ENCODE measurements at places on chromosomes 6 and 20.

GRCh38 chr20:22687676-22688349 is 103.4 kb upstream of the FOXA2 start:
- DNase-seq, result no peak

DNA sequence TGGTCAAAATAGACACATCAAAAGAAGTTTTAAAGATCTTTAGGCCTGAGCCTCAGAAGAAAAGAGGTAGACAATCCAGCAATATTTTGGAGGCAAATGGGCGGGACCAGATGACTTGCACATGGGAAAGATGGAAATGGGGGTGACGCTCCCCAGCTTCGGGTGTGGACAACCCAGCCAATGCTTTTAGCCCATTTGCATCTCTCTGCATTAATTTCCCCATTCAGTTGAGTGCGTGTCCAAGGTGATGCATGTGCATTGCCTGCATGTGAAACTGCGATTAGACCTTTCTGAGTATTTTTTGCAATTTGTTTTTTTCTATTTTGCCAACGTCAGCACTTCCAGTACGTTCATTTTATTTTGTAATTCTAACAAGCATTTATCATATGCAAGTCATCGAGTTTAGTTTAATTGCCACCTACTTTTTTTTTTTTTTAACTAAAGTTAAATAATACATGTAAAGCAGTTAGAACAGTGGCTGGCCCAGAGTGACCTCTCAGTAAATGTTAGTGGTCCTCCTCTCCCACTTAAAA is 24.2 kb downstream of the PDRG1 start:
- no peak for DNase-seq

DNA sequence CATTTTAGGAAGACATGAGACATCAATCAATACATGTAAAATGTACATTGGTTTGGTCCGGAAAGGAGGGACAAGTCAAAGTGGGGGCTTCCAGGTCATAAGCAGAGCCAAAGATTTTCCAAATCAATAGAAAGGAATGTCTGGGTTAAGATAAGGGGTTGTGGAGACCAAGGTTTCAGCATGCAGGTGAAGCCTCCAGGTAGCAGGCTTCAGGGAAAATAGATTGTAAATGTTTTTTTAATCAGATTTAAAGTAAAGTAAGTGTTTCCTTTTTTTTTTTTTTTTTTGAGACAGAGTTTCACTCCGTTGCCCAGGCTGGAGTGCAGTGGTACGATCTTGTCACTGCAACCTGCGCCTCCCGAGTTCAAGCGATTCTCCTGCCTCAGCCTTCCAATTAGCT is 16.8 kb upstream of the SERPINB9 start:
- no peak for DNase-seq

DNA sequence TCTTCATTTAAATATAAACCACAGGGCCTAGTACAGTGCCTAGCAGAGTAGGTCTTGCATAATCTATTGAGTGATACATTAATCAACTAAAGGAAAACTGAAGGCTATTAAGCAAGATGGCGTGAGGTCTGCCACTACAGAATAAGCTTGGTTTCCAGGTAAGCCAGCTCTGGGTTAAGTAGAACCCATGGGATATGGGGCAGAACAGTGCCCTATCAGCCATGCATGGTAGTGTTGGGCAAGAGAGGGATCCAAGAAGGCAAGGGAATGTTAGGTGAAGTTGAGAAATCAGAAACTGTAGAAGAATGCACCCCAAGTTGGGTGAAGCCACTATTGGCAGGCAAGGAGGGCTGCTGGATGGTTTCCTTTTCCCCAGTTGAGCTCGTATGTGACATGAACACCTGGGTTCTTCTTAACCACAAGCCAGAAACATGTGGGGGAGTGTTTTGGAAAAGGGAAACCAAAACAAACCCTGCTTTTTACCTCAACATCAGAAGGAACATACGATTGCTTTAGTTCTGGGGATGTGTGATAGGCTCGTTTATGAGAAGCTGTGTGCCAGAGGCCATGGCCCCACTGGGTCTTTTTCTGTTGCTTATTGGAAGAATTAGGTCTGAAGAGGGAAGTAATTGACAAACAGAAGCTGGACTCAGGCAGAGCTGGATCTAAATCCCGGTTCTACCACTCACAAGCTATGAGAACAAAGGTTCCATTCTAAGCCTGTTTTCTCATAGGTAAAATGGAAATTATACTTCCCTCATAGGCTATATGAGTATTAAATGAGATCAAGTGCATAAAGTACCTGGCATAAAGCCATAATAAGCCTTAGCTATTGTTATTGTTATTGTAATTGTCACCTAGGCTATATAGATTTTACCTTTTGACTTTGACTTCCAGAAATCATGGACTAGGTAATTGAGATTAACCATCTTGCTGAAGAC is 33.5 kb downstream of the NEDD9 start:
- DNase-seq, result no peak

GRCh38 chr6:75735491-75736186 is 13.4 kb upstream of the MYO6 start:
- DNase-seq, result no peak

DNA sequence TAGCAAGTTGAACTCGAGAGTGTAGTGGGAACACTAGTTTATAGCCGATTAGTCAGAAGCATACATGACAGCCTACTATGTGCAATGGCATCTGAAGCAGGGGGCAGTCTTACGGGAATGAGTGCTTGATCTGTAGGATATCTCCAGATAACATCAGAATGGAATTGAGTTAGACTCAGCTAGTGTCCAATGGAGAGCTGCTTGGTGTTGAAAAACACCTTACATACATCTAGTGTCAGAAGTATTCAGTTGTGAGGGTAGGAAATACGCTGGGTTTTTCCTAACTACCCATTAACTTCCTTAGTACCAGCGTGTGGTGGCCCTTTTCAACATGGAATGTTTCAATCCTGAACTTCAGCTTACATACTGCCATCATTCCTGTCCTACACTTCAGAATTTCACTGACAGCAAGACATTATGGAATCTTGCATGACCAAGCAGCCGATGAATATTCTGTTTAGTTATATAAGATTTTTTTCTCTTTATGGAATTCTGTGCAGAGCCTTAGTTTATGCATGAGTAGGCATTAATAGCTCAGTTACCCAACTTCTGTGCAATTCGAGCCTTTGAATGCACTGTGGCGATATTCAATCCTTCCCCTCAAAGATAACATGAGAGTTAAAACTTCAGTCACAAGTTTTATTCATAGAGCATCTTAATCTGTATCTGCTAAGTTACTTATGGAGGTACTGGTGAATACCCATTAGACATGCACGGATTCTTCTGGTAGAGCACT is 218.6 kb upstream of the MOCS1 start:
- DNase-seq, result no peak

- peak; percentile 55 for DNase-seq
Measured at GRCh38 chr20:50575865-50576720, 65.9 kb downstream of the PTPN1 start.

DNA sequence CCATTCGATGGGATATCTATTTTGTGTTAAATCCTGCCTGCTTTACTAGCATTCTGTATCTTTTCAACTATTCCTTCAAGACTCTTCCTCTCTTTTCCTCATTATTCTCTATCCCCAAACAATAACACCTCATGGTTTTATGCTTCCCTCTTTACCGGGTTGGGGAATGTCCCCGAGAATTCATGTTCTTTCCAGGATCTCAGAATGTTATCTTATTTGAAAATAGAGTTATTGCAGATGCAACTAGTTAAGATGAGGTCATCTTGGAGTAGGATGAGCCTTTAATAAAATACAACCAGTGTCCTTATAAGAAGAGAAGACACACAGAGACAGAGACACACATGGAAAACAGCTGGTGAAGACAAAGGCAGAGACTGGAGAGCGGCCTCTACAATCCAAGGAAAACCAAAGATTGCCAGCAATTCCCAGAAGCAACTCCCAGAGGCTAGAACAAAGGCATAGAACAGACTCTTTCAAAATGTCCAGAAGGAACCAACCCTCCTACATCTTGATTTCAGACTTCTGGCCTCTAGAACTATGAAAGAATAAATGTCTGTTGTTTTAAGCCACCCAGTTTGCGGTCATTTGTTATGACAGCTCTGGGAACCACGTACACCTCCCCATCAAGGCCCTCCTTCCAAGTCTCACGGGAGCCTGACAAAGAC is 126.8 kb upstream of the TNFAIP3 start:
- no peak for DNase-seq

- DNase-seq, result no peak
Measured at GRCh38 chr6:96059586-96059985, 43.8 kb downstream of the FUT9 start.

DNA sequence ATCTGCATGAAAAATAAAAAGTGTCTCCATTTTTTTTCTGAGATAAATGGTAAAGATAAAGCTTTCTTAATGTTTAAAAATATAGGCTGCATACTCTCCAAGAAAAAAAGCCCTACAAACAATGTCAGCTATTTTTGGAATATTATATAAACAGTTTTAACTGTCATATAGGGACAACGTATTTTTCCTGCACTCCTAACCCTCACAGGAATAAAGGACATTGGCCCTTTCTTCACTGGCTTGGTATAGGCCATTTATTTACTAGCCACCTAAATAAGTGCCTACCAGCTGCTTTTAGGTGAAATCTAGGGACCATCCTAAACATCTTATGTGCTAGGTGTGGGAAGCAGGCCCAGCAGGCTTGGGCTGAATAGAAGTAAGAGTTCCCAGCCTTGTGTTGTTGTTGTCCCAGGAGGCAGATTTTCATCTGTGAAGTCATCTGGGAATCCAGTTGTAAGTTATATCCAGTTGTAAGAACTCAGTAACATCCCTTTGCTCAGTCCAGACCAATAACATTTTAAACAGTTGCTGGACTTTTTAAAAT is 21.3 kb downstream of the FOXO3 start:
- DNase-seq, result no peak

- DNase-seq, result no peak
Measured at GRCh38 chr6:42551217-42551616, 12.6 kb upstream of the UBR2 start.

- DNase-seq, result no peak
Measured at GRCh38 chr20:4973330-4974097, 27.8 kb downstream of the SLC23A2 start.

DNA sequence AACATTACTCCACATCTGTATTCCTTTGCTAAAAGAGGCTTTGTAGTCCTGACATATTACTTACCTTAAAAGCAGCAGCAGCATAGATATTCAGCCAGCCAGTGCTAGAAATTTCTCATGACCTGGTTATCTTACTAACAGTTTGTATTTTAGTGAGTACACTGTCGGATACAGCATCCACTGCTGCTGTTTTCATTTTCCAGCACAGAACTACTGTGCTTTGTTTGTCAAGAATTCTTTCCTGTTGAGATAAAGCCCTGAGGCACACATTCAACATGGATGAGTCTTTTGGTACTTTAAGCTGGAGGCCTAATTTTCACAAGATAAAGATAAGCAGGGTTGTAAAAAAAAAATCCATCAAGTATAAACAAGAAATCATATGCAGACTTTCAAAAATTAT is 311.2 kb upstream of the OPRM1 start:
- no peak for DNase-seq

- DNase-seq, result no peak
Measured at GRCh38 chr6:36336779-36337241, at the start of gene BNIP5. Gene BNIP5 (minus strand): TSS chr6:36336888. CDS start chr6:36330690, 6,198 bp downstream.

GRCh38 chr20:13017883-13018535 is 9.2 kb downstream of the SPTLC3 start:
- DNase-seq, result no peak

DNA sequence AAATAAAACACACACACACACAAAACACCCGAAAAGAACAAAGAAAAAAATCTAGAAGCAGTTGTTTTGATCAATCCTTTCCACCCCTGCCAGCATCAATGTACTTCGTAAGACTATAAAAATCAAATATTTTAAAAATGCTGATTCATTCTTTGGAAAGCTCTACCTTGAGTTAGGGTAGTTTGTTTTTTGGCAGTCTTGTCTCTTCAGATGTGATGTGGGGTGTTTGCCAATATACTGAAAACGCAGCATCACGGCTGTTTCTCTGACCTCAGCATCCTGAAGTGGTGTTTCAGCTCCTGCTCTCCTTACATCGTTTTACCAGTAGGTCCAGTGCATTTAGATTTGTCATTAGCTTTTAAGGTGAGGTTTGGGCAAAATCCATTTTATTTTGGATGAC is 526.0 kb downstream of the UTRN start:
- DNase-seq, result no peak

- no peak for DNase-seq
Measured at GRCh38 chr6:14240411-14241166, 123.0 kb downstream of the CD83 start.

Data from stimulated activated CD4-positive, alpha-beta T cell treated with anti-CD3 and anti-CD28 coated beads, Interleukin-1b, Interleukin-23, amount 100 ng/mL, for 4 hours (primary cell).